ENCODE measurements at places on chromosomes 2 and 18.

- no peaks in the 10 kb centered on the region for H3K36me3 ChIP-seq
- DNase-seq, result no peak
- no peak overlapping the region for H3K27ac ChIP-seq
- H3K27me3 ChIP-seq, result no peaks in the 10 kb centered on the region
These were observed 579.9 kb downstream of the NRXN1 start for GRCh38 chr2:50452056-50452455.

GRCh38 chr18:37188016-37188791 lies 359.3 kb downstream of the KIAA1328 start:
- no peaks in the 10 kb centered on the region for H3K4me1 ChIP-seq
- DNase-seq, result no peak
- no peak overlapping the region for H3K4me3 ChIP-seq
- H3K27me3 ChIP-seq, result no peaks in the 10 kb centered on the region

DNA sequence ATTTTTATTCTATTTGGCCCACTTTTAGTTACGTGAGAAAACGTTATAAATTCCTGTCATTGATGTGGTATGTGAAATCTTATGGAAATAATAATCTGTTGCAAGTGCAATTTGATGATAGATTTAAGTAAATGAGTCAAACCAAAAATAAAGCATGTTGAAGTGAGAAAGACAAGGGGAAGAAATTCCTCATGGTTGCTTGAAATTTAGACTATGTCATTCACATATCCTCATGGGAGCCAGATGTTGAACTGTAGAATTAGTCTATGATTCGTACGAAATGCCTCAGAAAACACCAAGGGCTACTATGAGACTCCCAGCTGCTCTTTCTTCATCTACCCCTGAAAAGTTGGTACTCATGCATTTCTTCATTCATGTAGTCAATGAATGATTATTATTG lies 55.7 kb downstream of the KLHL14 start:
- no peak for DNase-seq
- no peaks in the 10 kb centered on the region for H3K36me3 ChIP-seq
- no peaks in the 10 kb centered on the region for H3K27me3 ChIP-seq
- H3K4me3 ChIP-seq, result no peak overlapping the region

DNA sequence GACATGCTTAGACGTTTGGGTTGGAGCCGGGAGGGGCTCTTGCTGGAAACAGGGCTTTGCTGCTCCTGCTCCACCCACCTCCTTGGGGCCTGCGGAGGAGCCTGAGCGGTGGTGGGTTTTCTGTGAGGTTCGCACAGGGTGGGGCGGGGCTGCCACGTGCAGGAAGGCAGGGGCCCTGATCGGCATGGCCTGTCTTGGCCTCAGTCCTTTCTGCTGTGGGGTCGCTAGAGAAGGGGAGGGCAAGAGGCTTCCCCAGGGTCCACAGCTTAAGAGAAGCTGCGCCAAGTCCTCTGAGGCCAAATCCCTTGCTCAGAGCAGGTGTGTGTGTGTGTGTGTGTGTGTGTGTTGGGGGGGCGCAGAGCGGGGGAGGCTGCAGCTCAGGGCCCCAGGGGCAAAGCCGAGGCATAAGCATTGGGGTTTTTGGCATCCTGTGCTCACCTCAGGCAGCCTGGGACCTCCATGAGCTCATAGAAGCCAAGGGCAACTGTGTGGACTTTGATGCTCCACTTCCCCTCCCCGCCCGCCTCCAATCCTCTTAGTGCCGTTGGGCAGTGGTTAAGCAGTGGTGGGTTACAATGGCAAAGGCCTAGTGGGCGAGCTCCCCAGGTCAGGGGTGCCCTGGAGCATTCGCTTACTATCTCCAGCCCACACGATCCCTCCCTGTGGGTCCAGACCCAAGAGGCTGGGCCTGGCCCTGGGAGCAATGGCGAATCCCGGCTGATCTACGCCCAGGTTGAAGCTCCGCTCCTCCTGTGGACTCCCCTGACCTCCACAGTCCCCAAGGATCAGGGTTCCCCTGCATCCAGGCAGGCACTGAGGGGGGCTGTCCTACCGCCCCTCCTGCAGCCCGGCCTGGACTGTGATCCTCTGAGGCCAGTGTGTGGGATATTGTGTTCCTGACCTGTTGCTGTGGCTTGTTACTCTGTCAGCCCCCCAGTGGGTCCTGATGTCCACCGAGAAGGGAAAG lies 28.9 kb downstream of the TOGARAM2 start:
- no peak overlapping the region for H3K4me3 ChIP-seq
- H3K27me3 ChIP-seq, result no peaks in the 10 kb centered on the region
- H3K36me3 ChIP-seq, result no peaks in the 10 kb centered on the region
- DNase-seq, result peak; percentile 52
- peak overlapping the region; percentile 53 for H3K27ac ChIP-seq
